ENCODE measurements at places on chromosomes 3 and 15.

- no peak for DNase-seq
Observed at GRCh38 chr3:11774296-11774877, 72.3 kb downstream of the TAMM41 start.

DNA sequence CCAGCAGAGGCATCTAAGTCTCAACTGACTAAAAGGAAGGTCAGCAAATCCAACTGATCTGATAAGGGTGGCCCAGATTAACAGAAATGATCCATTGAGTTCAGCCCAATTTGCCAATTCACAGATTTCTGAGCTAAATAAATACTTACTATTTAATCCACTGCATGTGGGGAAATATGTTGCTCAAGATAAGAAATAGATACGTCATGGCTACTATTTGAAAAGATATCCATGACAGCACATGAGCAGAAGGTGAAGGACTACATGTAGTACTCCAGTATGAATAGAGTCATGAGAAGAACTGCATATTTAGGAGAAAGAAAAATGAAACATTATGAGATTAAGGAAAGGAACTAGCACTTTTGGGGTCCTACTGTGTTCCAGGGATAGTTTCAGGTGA is 332.4 kb downstream of the ARPP21 start:
- DNase-seq: no peak

GRCh38 chr15:43268111-43269105 is 1.7 kb upstream of the TGM5 start:
- no peak for DNase-seq

- DNase-seq: no peak
Observed at GRCh38 chr3:55272031-55272645, 215.0 kb downstream of the WNT5A start.

DNA sequence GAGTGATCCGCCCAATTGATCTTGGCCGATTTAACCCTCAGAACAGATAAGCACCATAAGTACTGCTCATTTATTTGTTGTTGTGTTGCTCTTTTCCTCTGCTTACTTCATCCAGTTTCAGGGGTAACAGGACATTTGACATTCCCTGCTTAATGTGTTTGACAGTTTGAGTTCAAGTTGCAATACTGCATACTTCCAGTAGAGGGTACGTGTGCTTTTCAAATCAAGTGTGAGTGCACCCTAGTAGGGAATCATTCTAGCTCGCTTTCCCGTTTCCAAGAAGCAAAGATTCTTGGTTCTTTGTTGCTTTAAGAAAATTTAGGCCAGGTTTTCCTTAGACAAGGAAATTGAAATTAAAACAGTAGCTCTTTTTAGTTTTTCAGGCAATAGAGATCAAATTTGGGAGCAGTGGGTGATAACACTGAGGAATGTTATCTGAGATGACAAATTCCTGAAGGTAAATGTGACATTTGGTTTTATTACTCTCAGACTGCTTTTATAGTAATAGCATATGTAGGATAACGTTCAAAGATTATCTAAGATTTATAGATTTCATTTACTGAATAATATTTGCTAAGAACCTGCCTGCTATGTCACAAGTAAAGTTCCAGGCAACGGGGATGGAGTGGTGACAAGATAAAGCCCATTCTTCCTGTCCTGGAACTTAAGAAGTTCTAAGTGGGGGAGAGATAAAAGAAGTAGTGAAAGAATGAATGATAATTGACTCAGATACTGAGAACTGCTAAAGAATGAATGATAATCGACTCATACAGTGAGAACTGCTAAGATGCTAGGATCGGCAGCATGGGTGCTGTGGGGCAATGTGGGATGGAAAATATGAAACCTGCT is 73.3 kb downstream of the SYNPR start:
- no peak for DNase-seq

GRCh38 chr3:136513367-136513766 is 238.8 kb downstream of the STAG1 start:
- no peak for DNase-seq

- DNase-seq: no peak
Observed at GRCh38 chr3:132256989-132257388, 60.2 kb upstream of the ACP3 start.

- no peak for DNase-seq
Observed at GRCh38 chr15:78673476-78673875, 32.5 kb upstream of the CHRNB4 start.

GRCh38 chr15:100107606-100108225 is 234.1 kb downstream of the ADAMTS17 start:
- no peak for DNase-seq

GRCh38 chr3:46713050-46713897 is 4.4 kb downstream of the PRSS50 start:
- no peak for DNase-seq

DNA sequence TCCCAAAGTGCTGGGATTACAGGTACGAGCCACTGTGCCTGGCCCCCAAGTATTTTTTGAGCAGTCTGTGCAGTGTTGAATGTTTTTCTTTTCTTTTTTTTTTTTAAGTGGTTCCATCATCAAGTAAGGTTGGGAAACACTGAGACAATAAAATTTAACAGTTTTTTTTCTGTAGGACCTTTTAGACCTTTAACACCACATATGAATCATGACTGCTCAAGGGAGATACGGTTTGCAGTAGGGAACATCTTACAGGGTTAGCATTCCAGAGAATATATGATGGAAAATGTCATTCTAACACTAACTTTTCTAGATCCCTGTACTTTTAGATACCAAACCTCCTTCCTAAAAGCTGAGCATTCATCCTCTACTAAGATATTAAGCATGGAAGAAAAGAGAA is 41.7 kb downstream of the SNX4 start:
- no peak for DNase-seq

DNA sequence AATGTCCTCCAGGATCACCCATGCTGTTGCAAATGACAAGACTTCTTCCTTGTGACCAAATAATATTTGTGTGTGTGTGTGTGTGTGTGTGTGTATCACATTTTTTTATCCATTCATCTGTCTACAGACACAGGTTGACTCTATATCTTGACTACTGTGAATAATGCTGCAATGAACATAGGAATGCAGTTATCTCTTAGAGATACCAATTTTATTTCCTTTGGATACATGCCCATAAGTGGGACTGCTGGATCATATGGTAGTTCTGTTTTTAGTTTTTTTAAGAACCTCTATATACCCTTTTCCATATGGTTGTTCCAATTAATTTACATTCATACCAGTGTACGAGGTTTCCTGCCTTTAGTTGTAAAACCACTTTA is 41.7 kb downstream of the GPR176 start:
- DNase-seq: no peak

DNA sequence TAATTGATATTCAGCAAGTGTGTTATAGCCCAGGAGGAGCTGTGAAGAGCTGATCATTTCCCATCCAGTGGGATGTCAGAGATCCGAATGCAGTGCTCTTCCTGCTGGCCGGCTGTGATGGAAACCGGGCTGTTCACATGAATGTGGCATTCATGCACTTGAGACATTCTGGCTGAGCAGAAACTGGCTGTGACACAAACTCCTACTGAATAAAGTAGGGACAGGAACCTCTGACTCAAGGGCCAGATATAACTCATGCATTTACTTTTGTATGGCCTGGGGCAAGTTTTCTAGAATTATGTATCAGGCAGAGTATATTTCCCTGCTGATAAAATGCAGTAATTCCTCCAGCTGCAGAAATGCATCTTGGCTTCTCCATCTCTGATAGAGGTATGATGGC is 83.4 kb upstream of the FAM3D start:
- no peak for DNase-seq

GRCh38 chr3:56468184-56469106 is at the start of gene ERC2:
Gene ERC2, minus strand, starts transcription at chr3:56468467.
- DNase-seq: no peak

- no peak for DNase-seq
Observed at GRCh38 chr15:77696871-77697270, 64.2 kb upstream of the LINGO1 start.

DNA sequence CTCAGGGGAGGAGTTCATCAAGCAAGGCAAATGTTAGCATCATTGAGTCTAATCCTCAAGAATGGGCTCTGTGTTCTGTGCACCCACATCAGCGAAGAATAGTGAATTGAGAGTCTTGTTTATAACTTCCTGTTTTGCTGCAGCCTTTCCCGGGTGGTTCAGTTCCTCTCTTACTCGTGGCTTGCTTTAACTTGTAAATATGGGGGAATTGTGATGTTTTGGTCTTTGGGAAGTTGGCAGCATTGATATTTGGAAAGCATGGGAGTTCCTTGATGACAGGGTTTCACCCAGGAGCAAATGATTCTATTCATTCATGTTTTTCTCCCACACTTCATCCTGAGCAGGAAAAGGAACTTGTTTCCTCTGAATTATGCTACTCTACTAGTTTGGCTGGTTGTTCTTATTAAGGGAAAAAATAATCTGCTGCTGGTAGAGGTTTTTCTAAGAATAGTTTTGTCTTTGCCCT is 40.4 kb downstream of the GPD1L start:
- no peak for DNase-seq

DNA sequence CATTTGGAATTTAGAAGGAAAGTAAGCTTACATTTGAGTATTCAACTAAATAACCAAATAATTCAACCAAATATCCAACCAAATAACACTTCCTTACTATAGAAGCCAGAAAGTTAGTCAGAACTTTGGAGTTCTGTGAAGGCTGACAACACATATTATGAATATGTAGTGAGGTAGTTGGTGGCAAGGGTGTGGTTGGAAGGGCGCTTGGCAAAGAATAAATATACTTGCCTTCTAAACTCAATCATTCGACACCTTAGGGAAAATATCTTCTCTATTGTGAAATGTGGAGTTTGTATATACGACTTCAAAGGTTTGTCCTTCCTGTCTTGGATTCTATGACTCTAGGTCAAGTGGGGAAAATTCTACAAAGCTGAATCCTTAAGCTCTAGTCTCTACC is 111.7 kb upstream of the OSTN start:
- no peak for DNase-seq

GRCh38 chr15:41578736-41579383 is 19.8 kb downstream of the TYRO3 start:
- DNase-seq: no peak

DNA sequence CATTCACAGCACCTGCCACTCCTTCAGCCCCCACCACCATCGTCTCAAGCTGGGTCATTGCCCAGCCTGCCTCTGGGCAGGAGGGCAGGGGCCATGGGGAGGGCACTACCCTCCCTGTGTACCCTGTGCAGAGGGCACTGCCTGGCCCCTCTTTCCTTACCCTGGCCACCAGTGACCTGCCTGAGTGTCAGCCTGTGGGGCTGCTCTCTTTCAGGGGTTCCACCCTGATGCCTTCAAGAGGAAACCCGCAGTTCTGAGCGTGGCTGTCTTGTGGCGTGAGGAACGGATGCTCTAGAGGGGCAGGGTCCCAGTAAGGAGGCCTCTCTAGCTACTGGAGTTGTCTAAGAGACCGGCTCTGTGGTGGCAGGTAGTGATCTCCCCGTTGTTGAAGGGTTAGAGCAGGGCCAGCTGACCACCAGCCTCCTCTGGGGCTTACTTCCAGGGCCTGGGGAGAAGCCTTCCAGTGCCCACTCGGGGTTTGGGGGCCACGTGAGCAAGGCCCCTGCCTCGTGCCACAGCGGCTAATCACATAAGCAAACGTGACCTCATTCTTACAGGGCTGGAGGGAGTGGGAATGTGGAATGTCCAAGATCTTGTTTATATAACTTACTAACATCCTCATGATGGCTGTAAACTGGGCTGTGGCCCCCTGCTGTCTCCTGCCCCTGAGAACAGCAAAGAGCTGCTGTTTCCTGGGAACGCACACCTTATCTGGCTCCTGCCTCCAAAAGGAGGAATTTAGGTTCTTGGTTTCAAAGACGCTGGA is 31.4 kb upstream of the SEC13 start:
- no peak for DNase-seq

DNA sequence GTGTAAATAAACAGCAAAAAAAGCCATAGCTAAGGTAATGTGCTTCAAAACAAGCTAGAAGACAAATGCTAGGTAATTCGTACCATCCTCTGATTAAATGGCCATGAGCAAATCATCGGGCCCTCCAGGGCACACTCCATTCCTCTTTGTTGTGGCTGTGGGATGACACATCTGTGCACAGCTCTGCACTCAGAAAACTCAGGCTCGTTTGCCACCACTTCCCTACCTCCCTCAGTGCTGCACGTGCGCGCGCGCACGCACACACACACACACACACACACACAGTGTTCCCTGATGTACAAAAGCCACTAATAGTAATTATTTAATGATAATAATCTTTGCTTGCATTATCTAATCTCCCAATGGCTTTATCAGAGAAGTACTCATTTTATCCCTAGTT is 336.6 kb downstream of the FEZF2 start:
- no peak for DNase-seq

DNA sequence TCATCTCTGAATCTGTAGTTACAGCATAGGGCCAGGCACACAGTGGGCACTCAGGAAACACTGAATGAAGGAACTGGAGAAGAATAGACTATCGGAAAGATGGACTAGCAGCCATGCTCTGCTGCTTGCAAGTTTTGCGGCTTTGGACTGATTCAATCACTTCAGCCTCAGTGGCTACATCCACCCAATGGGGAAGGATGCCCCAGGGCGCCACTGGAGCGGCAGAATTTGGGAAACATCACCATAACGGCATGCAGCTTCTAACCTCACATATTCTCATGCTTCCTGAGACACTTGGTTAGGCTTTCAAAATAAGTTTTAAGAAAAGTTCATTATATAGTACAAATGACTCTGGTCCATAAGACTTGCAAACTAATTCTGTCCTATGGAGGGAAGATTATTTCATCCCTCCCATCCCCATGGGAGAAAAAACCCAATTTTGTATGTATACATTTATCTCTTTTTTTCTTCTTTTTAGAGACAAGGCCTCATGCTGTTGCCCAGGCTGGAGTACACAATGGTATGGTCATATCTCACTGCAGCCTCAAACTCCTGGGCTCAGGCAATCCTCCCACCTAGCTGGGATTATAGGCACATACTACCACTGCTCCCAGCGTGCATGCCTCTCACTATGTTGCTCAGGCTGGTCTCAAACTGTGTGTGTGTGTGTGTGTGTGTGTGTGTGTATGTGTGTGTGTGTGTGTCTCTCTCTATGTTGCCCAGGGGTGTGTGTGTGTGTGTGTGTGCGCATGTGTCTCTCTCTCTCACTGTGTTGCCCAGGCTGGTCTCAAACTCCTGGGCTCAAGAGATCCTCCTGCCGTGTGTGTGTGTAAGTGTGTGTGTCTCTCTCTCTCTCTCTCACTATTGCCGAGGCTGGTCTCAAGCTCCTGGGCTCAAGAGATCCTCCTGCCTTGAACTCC is 4.1 kb upstream of the FANCD2 start:
- no peak for DNase-seq

DNA sequence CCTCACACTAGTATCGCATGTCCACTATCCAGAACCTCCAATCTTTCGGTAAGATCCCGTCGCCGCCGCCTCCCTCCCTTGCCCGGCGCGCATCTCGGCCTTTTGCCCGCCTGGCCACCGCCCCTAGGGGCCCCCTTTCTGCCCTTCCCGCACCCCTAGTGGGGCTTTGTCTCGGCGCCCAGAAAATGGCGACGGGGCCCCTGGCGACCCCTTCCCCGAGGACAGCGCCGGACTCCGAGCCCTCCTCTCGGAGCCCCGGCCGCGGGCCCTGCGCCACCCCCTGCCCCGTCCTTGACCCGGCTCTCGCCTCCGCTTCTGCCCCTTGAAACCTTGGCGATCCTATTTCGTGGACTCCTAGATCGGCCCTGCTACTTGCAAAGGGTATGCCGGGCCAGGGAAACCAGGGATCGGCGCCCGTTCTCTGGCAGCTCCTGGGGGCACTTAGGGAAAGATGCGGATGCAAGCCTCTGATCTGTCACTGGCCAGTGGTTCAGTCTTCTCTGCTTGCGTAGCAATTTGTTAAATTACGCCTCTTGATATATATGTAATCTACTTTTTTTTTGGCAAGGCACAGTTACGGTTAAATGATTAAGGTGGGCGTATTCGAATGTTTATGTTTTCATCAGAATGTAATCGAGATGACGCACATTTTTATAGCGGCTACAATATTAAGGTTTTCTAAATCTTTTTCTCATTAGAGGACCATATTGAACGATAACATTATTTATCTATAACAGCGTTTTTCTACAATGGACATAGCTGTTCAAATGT is 603 bp downstream of the EIF1B start:
- DNase-seq: peak; percentile 20

Measured in effector CD8-positive, alpha-beta T cell (primary cell).